ENCODE measurements at places on chromosomes 7 and 10.
A peak's percentile ranks its signal among the peaks of the same experiment; 100 is the strongest.

GRCh38 chr10:1361411-1362105 is 305.4 kb downstream of the WDR37 start:
- DNase-seq: no peak

DNA sequence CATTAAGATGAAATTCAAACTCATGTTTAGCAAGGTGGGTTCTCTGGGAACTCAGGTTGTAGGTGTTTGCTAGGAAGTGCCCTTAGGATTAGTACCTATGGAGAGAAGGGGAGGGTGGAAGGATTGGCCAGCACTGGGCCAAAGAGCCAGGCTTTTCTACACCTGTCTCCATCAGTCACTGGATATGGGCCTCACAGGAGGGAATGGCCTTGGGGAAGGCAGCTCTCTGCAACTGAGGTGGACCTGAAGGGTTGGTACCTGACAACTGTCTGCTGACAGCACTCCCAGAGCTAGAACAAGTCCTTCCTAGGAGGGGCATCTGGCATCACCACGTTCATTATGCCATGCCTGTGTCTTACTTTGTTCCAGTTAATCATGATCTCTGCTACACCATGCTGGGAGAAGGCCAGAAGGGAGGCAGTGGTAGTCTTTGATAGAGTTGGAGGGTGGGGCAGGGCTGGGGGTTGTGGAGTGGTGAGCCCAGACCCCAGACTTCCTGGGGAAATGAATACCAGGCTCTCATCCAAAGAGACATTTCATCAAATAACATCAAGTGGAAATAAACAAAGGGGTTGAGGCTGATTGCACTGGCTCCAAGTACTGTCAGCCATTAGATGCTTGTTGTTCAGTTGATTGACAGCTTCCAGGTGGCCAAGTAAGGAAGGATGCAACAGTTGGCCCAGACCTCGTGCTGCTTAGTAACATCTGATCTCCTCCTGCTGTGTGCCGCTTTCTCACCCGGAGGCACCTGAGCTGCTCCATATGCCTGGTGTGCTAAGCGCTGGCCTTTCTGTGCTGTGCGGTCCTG is 70.6 kb upstream of the PIK3CG start:
- peak; percentile 6 for DNase-seq

GRCh38 chr10:32253821-32254220 is 93.1 kb downstream of the EPC1 start:
- DNase-seq: no peak

DNA sequence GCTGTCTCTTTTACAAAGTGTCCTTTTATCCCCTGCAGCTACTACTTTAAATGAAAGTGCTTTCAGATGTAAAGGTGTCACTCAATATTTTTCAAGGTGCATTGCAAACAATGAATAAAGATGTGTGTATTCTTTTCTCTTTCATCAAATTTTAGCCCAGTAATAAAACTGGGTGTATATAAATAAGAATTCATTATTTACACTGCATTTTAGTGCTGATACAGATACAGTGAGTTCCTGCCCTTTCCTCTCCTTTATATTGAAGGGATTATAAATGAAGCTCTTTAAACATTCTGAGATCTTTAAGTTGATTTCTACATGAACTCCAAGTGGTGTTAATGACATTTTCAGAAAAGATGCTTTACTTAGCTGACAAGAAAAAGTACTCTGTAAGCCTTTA is 517.5 kb downstream of the PHTF2 start:
- DNase-seq: no peak

- DNase-seq: no peak
These were observed 422.0 kb downstream of the PLXNA4 start for GRCh38 chr7:132154248-132154647.

GRCh38 chr7:81449105-81449504 is 320.7 kb downstream of the HGF start:
- no peak for DNase-seq

DNA sequence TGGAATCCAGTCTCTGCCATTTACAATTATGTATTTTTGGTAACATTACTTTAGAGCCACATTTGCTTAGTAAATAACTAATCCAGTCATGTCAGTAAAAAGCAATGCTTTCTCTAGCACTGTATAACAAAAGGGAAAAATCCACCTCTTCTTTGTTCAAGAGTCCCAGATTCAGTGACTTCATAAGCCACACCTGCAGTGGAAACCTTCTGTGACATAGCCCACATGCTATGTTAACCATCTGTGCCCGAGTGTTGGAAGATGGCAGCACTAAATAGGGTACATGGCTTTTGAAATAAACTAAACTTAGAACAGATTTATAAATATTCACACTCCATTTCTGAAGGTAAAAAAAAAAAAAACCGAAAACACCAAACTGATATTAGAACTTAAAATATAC is 83.0 kb downstream of the CTTNBP2 start:
- DNase-seq: no peak

GRCh38 chr10:70362328-70362727 is 20.1 kb downstream of the LRRC20 start:
- no peak for DNase-seq

DNA sequence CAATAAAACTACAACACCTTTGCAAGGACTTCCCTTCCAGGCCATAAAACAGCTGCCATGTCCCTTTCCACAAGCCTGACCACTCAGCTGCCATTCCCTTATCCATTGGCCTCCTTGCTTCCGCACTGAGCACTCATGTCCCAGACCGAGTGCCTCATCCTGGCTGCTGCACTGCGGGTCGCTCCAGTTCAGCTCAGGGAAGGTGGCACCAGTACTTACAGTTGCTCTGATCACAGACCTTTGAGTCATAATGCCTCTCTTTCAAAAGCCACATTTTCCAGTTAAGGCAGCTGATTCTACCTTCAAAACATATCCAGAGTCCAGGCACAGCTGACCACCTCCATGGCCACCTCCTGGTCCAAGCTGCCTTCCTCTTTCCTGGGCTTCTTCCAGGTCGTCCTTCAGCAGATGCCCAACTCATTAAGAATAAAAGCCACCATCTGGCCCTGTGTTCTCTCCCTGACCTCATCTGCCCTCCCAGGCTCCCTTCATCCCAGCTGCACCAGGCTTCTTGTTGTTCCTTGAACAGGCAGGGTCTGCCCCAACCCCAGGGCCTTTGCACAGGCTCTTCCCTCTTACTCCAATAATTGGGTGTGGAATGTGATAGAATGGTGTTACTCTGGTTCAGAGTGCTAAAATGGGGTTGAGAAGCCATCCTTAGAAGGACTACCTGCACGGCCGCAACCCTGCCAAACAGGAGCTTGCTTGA is 64.5 kb downstream of the RAMP3 start:
- no peak for DNase-seq

DNA sequence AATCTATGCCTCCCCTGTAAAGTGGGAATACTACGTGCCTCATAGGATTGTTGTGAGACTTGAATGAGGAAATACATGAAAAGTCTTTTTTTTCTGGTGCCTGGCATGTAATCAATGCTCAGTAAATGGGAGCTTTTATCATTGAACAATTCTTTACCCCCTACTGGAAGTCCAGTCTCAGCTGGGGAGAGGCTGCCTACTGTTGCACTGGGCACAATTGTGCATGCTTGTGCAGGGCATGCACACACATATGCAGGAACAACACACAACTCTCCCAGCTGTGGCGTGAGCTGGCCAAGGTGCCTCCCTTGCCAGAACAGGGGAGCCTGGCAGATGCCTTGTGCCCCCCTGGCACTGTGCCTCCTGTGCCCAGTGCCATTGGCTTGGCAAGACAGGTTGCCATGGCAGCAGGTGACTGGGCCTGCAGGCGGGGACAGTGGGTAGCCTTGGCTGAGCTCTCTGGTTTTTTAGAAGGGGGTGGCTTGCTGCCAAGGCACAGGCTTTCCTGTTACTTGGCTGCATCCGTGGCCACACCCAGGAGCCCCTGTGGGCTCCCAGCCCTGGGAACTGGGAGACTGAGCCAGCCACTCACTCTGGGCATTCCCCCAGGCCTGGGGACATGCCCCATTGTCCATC is 16.1 kb upstream of the PALD1 start:
- DNase-seq: peak; percentile 51

GRCh38 chr10:123496996-123497660 is 169.0 kb upstream of the GPR26 start:
- no peak for DNase-seq

DNA sequence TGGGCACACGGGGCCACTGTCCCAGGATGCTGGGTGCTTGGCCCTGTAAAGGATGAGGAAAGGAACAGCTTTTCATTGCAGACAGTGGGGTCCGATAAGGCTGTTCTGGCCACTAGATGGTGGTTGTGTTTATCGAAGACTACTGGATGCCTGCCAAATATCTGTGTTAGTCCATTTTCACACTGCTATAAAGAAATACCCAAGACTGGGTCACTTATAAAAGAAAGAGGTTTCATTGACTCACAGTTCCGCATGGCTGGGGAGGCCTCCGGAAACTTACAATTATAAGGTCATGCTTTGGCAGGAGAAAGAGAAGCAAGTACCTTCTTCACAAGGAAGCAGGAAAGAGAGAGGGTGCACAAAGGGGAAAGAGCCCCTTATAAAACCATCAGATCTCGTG is 32.2 kb upstream of the GARS1 start:
- DNase-seq: peak; percentile 37

DNA sequence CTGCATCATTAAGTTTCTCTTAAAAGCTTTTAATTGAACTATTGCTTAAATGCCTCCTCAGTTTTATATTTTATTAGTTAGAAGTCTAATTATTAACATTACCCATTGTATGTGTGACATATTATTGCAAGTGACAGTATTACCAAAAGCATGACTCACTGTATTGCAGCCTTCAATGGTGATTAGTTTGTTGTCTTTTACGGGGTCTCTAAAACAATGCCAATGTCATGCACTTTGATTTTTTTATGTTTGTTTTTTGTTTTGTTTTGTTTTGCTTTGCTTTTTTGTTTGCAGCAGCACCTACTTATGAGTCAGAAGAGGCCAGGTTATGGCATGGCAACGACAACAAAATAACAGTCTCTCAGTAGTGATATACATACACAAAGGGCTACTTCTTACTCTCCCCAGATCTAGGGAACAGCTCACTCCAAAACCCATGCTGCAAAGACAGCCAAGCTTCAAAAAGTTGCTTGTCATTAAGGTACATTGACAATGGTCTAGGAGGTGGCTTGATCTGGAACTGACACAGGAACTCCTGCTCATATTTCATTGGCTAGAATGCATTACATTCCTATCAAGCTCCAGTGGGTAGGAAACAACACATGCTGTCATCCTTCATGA is 293.7 kb upstream of the POM121L12 start:
- no peak for DNase-seq

- peak; percentile 15 for DNase-seq
These were observed 84.0 kb downstream of the NRBF2 start for GRCh38 chr10:63217120-63217605.

DNA sequence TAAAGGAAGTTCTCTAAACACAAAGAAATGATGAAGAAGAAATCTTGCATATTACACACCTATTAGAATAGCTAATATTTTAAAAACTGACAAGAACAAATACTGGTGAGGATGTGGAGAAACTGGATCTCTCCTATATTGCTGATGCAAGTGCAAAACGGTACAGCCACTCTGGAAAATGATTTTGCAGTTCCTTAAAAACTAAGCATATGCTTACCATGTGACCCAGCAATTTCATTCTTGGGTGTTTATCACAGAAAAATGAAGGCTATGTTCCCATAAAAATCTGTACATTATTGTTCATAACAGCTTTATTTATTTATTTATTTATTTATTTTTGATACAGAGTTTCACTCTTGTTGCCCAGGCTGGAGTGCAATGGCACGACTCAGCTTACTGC is 14.9 kb upstream of the PLEKHA1 start:
- DNase-seq: no peak

GRCh38 chr7:101205901-101206664 is 5.2 kb upstream of the MOGAT3 start:
- no peak for DNase-seq

DNA sequence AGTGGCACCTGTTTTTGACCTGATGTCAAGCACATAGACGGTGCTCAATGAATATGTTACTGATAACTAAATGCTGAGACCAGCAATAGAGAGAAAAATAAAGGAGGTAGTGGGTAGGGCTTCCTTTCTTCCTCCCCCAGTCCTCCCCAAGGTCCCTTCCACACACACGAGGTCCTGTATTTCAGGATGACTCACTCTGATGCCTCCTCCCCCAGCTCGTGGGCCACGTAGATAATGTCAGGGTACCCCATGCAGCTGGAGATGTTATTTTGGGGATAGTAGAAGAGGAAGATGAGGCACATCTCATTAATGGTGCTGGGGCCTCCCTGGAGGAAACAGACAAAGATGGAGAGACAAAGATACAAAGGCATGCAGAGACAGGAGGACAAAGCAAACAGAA is 17.3 kb downstream of the PRSS58 start:
- DNase-seq: no peak

GRCh38 chr7:78634093-78634492 is 819.4 kb downstream of the MAGI2 start:
- DNase-seq: no peak

- no peak for DNase-seq
These were observed 8.9 kb upstream of the EMX2 start for GRCh38 chr10:117533507-117534281.

DNA sequence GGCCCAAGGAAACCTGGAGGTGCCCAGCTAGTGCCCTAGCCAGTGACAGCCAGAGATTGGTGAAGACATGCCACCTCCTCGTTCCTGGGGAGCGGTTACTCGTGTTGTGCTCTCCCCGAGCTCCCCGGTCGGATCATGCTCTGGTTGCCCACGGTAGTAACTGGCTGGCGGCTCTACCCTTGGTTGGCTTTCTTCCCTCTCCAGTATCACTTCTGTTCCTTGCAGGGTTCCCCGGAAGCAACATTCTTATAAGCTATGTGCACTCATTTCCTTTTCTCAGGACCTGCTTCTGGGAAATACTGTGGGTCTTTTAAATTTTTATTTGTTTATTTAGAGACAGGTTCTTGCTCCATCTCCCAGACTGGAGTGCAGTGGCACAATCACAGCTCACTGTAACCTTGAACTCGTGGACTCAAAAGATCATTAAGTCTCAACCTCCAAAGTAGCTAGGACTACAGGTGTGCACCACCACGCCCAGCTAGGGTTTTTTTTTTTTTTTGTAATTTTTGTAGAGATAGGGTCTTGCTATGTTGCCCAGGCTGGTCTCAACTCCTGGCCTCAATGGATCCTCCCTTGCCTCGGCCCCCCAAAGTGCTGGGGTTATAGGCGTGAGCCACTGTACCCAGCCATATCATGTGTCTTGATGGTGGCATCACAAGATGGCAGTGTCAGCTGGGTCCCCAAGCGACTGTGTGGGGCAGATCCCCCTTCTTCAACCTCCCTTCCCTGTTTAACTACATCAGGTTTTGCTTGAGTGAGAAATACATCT is 6.9 kb upstream of the CALHM1 start:
- DNase-seq: no peak

DNA sequence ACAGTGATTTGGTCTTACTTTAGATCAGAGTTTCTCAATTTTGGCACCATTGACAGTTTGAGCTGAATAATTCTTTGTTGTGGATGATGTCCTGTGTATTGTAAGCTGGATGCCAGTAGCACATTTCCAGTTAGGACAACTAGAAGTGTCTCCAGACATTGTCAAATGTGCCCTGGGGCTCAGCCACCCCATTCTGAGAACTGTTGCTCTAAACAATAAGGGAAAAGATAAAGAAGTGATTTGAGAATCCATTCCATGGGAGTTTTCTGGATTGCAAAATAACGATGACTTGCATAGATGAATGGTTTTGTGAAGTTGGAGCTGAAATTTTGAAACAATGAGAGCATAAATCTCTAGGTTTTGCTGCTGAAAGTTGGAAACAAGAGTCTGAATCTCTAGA is 44.6 kb downstream of the NUP205 start:
- no peak for DNase-seq

GRCh38 chr10:92076722-92077121 is 153.2 kb downstream of the BTAF1 start:
- DNase-seq: no peak
